ENCODE measurements at places on chromosomes 7 and 10.

GRCh38 chr10:124386186-124387077 is 32.3 kb downstream of the OAT start:
- DNase-seq = no peak

DNA sequence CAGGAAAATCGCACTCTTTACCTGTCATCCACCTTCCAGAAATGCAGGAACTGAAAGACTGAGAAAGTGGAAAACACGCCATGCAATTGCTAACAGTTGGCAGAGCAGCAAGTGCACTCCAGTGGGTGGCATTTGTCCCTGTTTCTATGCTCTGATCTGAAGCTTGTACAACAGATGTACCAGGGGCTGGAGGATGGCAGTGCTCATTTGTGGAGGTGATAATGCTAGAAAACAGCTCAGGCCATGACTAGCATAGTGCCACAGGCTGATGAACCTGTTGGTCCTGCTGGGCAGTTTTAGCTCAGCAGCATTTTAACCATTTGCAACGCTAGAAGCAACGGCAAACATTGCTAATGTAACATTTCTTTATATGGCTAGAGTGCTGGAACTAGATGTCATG is 199.9 kb upstream of the NRP1 start:
- no peak for DNase-seq

- DNase-seq = no peak
Observed at GRCh38 chr10:42744134-42744701, 38.4 kb upstream of the BMS1 start.

DNA sequence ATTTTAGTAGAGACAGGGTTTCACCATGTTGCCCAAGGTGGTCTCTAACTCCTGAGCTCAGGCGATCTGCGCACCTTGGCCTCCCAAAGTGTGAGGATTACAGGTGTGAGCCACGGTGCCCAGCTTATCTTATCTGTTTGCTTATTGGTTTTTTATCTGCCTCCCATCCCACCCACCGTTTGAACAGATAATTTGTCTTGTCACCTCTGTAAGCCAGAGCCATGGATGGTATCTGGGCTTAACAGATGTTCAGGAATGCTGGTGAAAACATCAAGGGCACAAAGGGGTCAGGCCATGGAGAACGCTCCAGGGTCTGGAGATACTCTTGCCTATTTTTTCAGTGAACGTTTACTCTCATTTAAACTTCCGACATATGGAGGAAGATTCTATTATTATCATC is 12.0 kb upstream of the NDST2 start:
- no peak for DNase-seq

- no peak for DNase-seq
Observed at GRCh38 chr7:26477381-26477990, 185.8 kb downstream of the SNX10 start.

DNA sequence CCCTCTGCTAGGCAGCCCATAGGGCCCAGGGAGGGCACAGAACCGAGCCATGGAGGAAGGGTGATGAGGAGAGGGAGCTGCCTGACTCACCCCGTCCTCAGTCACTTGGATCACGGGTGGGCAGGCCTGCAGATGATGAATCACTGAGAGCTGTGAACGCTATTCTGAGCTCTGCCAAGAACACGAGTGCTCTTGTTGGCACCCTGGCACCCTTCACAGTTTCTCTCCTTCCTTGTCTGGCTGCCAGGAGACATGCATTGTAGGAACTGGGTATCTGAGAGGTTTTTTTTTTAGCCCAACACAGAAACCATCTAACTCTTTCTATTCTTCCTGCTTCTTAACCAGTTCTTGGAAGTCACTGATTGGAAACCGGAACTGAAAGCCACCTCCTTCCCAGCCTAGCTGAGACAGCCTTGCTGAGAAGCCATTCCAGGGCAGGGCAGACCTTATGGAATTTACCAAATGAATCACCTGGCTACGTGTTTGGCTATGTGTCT is 82.1 kb downstream of the SLC37A3 start:
- peak; percentile 67 for DNase-seq

GRCh38 chr7:137081321-137082093 is 213.1 kb downstream of the CHRM2 start:
- peak; percentile 99 for DNase-seq

DNA sequence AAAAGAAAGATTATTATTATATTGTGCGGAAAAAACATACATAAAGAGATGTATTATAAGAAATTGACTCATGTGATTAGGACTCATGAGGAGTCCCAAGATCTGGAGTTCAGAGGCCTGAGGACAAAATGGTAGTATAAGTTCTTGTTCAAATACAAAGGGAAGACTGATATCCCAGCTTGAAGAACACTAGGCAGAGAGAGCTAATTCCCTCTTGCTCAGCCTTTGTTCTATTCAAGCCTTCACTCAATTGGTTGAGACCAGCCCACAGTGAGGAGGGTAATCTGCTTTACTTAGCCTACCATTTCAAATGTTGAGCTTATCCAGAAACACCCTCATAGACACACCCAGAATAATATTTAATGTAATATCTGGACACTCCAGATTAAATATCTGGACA is 1683.8 kb downstream of the REEP3 start:
- DNase-seq = no peak

DNA sequence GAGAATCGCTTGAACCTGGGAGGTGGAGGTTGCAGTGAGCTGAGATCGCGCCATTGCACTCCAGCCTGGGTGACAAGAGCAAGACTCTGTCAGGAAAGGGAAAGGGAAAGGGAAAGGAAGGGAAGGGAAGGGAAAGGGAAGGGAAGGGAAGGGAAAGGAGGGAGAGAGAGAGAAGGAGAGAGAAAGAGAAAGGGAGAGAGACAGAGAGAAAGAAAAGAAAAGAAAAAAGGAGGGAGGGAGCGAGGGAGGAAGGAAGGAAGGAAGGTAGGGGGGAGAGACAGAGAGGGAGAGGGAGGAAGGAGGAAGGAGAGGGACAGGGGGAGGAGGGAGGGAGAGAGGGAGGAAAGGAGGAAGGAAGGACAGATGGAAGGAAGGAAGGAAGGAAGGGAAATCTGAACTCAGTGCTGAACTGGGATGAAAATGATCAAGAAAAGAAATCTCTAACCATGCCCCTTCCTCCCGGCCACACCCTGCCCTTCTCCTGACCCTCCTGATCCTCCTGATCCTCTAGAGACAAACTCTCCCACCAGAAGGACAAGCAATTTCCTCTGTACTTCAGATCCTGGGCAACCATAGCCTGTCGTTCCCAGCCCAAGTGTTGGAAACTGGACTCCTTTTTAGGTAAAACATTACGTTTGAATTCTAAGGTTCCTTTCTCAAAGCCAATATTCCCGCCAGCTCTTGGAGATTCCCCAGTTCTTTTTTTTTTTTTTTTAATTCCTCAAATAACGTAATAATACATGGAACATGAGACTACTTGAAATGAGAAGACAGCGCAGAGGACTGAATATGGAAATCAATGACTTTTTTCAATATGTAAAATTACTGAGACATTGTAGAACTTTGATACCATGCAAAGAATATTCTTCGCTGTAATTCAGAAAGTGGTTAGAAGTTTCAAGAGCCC is 32.1 kb downstream of the NMT2 start:
- no peak for DNase-seq

DNA sequence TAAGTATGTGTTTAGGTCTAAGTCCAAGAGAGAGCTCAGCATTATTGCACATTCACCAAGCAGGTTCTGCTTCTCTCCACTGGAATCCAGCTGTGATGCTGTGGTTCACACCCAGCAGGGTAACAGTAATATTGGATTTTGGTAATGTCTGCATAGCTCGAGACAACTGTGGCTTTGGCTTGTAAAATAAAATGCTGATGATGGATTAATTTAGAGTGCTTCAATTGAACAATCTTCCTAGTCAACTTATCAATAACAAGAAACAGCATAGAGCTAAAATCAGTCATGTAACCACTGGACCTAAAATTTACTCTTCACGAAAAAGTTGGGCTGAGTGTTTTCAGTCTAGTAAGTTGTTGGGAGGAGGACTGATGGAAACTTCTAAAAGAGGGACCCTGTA is 709.2 kb downstream of the TYW1 start:
- no peak for DNase-seq

- DNase-seq = no peak
Observed at GRCh38 chr10:88190123-88190522, 326.7 kb downstream of the PTEN start.

Measured in amniotic epithelial cell (primary cell).